ENCODE measurements at places on chromosomes 6 and 20. TPM values are rescaled to one million over a fixed set of nuclear protein-coding genes. Genes with fewer than 3 reads are reported as not detected.
A peak's percentile ranks its signal among the peaks of the same experiment; 100 is the strongest.

DNA sequence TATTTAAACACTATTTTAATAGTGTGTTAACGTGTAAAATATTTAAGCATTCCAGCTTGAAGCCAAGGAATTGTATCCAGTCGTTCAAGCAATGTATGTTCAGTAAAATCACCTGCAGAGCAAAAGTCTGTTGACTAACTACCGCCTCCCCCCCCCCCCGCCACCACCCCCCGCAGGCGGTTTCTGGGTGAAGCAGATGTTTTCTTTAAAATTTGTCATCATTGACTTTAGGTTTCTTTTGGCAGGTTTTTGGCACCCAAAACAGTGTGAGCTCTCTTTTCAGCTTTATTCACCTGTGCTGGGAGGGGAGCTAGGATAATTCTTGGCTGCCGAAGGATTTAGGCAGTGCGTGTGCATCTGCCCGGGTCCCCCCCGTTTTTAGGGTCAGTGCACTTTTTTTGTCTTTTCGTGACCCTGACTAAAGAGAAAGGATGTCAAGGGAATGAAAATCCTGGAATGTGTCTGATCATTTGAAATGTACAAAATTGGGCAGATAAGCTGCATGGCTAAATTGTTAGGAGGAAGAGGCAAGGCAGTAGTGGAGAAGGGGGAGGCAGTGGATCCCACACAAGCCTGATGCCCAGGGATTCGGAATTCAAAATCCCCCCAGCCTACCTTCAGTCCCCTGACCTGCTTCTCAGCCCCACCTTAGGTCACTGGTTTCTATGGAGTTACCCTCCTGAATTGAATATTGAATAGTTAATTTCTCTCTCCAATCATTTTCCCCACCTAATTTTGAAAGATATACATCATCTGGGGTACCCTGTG, 1.1 kb downstream of the EDN1 start:
- H3K27me3 ChIP-seq = peaks cover 41% of the 10 kb centered on the region
- no peak overlapping the region for H3K4me3 ChIP-seq
- H3K4me1 ChIP-seq = no peaks in the 10 kb centered on the region
- no peaks in the 10 kb centered on the region for H3K36me3 ChIP-seq
- no peak overlapping the region for H3K27ac ChIP-seq

DNA sequence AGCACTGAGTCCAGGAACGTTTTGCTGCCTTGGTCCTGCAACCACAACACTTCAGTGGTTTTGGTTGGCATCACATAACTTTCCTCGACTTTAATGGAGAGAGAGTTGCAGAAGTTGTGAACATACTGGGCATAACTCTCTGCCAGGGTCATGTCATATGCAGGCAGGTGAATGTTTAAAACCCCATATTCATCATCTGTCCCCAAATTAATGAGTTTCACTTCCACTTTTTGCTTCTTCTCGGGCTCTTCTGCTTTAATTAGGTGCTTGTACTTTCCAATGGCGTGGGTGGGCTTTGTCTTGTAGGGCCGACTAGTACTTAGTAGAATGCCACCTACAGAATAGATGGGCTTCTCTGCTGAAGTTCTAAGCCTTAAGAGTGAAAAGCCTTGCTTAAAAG, 45.2 kb upstream of the TFAP2A start:
- no peak overlapping the region for H3K27ac ChIP-seq
- H3K27me3 ChIP-seq = peaks cover 19% of the 10 kb centered on the region
- H3K4me1 ChIP-seq = no peaks in the 10 kb centered on the region
- no peak for DNase-seq

DNA sequence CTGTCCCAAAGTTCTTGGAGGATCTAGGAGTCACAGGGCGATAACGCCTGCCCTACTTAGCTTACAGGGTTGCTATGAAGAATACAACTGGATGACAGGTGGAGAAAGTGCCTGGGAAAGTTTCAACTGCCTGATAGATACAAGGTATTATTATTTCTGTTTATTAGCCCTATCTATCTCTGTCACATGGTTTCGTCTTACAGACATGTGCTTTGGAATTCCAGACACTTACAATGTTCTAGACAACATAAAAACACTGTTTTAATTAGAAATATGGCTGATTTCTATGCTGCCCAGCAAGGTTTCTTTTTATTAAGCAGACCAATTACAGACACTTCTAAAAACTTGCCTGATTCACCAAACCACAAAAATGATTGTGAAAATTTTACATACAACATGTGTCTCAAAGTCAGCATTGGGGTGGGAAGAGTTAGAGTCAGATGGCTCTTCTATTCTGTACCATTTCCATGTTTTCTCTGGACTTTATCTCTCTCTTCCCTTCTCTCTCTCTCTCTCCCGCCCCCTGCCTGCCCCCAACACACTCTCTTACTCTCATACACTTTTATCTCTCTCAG, 50.0 kb downstream of the GJA10 start:
- no peaks in the 10 kb centered on the region for H3K27me3 ChIP-seq
- H3K27ac ChIP-seq = no peak overlapping the region
- H3K4me1 ChIP-seq = peaks cover 11% of the 10 kb centered on the region
- no peak overlapping the region for H3K4me3 ChIP-seq

The HRH3 gene
- total RNA-seq = not detected

- no peaks in the 10 kb centered on the region for H3K27me3 ChIP-seq
- no peak overlapping the region for H3K27ac ChIP-seq
- H3K36me3 ChIP-seq = no peaks in the 10 kb centered on the region
- no peaks in the 10 kb centered on the region for H3K4me1 ChIP-seq
- no peak for DNase-seq
These were observed 256.9 kb upstream of the SASH1 start for GRCh38 chr6:148085631-148086331.

The CNKSR3 gene
- 0.09 TPM for total RNA-seq

- H3K4me1 ChIP-seq = peaks cover 2% of the 10 kb centered on the region
- H3K4me3 ChIP-seq = peak overlapping the region; percentile 47
- H3K36me3 ChIP-seq = no peaks in the 10 kb centered on the region
- peaks cover 27% of the 10 kb centered on the region for H3K27me3 ChIP-seq
- no peak for DNase-seq
These were observed 24.1 kb upstream of the MAP3K7 start for GRCh38 chr6:90610751-90611542.

- H3K27ac ChIP-seq = no peak overlapping the region
- no peaks in the 10 kb centered on the region for H3K4me1 ChIP-seq
- H3K36me3 ChIP-seq = peaks cover 3% of the 10 kb centered on the region
- no peak for DNase-seq
These were observed 11.0 kb downstream of the DUSP22 start for GRCh38 chr6:303263-303662.

The KIF3B gene
- 11.3 TPM for total RNA-seq

The TCF19 gene
- total RNA-seq = 9.6 TPM
